ENCODE measurements at places on chromosomes 6 and 20. TPM values are rescaled to one million over a fixed set of nuclear protein-coding genes. Genes with fewer than 3 reads are reported as not detected.

GRCh38 chr6:157925771-157926170, 55.9 kb upstream of the SYNJ2 start:
- DNase-seq = no peak

- DNase-seq = no peak
These were observed 46.3 kb upstream of the BCAS1 start for GRCh38 chr20:54116550-54117235.

GRCh38 chr6:19934996-19935591, 97.9 kb downstream of the ID4 start:
- no peak for DNase-seq

GRCh38 chr6:125596020-125596419, 153.4 kb upstream of the HEY2 start:
- no peak for DNase-seq

The C20orf173 gene
- total RNA-seq = not detected

- no peak for DNase-seq
These were observed 71.5 kb downstream of the PKIB start for GRCh38 chr6:122681705-122682104.

GRCh38 chr6:132131351-132131750, 180.2 kb upstream of the CCN2 start:
- DNase-seq = no peak

GRCh38 chr6:128327890-128328289, 192.5 kb downstream of the PTPRK start:
- DNase-seq = peak; percentile 20

DNA sequence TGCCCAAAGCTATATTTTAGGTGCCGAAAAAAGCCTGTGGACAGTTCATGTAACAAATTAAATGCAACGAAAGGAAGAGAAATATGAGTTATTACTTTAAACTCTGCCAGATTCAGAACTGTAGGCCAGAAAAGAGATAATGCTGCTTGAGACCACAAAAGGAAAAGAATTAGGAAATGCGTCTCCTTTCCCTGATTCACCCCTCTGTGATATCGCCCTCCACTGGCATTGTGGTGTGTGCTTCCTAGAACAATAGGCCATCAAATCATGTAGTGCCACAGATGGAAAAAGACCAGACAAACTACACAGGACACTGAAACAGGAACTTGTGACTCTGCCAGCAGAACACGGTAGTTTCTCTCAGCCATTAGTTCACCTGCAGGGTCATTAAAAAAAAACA, 14.7 kb upstream of the LAMA4 start:
- no peak for DNase-seq
